ENCODE measurements at places on chromosomes 1 and 21.

DNA sequence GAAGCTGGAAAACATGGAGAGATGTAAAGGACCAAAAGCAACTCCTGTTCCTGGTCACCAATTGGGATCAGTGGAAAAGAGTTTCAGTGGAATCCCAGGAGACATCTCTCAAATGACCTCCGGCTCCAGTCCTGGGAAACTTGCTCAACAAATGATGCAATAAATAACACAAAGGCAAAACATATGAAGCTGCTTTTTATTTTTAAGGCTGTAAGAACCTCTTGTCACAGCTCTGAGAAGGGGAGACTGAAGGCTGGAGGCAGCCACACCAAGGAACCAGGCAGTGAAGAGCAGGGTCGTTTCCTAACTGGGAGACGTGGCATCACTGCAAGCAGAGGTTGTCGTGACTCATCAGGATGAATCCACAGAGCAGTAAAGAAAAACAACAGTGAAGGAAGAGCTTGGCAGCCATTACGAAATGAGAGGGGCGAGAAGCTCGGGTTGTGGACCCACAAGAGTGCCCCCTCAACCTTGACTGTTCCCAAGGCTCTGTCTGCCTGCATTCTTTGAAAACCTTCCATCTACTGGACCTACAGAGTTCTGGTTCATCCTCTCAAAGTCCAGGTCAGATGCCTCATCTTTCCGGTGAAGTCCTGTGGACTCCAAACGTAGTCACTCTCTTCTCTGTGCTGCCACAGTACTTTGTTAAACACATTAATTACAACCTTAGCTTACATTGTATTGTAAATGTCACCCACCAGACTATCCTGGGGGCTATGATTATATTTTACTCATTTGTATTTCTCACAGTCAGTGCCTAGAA is 32.1 kb downstream of the JAK1 start:
- no peak for DNase-seq

DNA sequence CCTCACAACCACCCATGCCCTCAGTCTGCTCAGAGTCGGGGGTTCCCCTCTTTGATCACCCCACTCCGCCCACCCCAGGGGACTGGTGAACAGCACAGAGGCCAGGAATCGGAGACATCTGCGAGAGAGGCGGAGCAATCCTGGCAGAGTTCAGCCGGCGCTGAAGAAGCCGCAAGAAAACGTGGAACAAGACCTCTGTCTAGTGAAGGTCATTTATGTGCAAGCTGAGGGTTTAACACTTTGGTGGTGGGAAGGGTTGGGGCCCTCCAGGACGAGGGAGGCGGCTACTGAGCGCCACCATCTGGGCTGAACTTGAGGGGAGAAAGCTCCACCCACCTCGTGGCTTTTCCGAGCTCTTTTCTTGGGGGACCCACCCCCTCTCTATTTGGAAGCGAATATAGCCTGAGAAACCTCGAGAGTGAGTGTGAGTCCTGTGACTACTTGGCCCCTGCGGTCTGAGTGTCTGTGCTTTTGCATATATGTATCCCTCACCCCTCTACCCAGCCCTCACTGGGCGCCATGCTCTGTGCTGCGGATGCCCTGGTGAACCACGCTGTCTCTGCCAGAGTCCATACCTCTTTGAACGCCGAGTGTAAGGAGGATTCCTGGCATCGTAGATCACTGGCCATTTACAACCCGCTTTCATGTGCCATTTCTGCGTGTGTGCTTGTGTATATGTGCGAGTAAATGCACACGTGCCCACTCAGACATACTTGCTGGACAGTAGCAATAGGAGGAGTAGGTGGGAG is 1.2 kb upstream of the EPHA10 start:
- DNase-seq = peak; percentile 24

- DNase-seq = peak; percentile 28
These were observed 301.2 kb downstream of the DUSP10 start for GRCh38 chr1:221440658-221441057.

- no peak for DNase-seq
These were observed 342.0 kb downstream of the SIPA1L2 start for GRCh38 chr1:232287676-232288569.

DNA sequence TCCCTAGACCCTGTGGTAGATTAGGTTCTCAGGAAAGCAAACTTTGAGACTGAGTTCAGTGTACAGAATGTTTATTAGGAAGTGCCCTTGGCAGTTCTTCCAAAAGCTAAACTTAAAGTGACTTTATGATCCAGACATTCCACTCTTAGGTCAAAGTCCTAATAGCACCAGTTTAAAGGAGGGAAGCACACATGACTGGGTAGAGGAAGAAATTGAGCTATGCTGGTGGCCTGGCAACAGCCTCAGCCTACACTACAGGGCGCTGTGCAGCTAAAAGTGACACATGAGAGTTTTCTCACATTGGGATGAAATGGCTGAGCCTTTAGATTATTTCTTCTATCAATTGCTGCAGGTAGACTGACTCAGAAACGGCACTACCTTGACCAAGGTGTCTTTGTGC is 280.4 kb downstream of the BRINP2 start:
- no peak for DNase-seq

GRCh38 chr21:29256126-29256910 is 42.4 kb upstream of the BACH1 start:
- no peak for DNase-seq

DNA sequence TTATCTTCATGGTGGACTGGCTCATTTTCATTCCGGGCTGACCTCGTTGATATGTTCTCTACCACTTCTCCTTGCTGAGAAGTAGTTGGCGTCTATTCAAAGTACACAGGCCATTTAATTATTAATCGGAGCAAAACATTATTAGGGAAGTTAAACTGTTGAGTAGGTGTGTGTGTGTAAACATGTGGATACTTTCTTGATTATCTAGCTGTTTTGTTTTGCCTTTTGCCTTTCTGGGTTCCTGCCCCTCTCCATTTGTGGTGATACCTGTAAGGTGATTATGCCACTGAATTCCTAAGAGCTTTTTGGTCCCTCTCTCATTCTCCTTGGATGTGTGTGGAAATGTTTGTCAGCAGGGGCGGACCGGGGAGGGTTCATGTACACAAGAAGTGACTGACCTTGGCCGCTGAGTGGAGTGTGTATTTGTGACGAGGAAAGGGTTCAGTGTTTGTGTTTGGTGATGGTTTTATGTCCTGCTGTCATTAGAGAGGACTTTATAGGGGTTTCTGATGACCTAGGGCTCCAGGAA is 56.6 kb upstream of the PPP2R5A start:
- DNase-seq = peak; percentile 35

- no peak for DNase-seq
These were observed 80.9 kb downstream of the TLR5 start for GRCh38 chr1:223062177-223062576.

- no peak for DNase-seq
These were observed 14.7 kb upstream of the FABP3 start for GRCh38 chr1:31387612-31388011.

DNA sequence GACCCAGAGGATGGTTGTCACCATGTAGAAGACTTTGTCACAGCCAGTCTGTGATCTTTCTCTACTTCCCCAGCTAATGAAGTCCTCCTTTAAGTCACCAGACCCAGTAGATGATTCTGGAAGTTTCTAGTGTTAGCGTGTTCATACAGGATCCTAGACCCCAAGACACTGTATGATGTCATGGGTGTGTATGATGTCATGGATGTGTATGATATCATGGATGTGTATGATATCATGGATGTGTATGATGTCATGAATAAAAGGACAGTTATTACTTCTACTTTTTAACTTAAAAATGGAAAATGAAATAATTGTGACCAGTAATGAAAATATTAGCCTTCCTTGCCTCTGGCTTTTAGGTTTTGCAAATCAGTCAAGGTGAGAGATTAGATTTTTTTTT is 260.0 kb downstream of the FMN2 start:
- DNase-seq = no peak

DNA sequence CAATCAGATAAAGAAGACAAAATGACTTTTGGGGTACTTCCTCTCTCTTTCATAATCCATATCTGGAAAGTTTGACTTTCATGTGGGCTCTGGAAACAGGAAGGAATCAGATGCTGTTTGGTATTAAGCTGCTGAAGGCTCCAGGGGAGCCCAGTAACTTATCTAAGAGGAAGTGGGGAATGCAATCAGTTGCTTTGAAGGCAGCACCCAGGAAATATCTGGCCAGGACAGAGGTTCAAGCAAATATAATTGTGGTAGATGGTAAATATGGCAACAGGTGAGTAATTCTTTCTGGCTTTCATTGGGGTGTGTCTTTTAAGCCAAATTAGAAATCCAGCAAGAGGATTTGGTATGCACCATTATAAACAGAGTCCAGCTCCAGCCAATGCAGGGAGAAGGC is 44.4 kb downstream of the COLGALT2 start:
- DNase-seq = peak; percentile 54

DNA sequence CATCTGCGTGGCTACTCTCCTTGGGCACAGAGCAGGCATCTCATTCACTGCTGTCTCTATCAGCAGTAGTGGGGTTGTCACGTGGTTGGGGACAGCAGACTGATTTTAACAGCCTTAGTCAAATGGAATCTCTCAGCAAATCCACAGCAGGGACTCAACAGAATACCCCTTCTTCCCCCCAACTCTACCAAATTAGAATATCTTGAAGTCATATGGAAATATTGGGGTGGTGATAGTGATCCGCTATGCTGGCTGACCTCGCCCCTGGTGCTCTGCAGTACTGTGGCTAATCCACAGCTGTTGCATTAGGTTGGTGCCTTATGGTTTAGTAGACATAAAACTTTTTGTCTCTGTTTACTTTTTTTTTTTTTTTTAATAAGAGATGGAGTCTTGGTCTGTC is 23.9 kb downstream of the HHAT start:
- DNase-seq = no peak

DNA sequence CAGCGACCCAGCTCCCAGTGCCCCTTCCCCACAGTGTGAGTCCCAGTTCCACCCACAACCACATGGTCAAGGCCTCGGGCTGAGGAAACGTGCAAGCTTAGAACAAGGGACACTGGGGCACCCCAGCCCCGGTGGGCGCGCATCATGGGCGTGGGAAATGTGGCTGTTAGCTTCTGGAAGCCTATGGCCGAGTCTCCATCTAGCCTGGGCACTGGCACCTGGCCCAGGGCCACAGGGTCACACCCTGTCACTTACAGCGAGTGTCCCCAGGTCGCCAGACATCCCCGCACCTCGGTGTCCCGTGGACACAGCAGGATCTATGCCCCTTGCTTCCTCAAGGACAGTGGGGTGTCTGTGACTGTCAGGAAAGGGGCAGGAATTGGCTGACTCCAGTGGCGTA is 37.0 kb upstream of the COL6A1 start:
- DNase-seq = no peak

GRCh38 chr1:32272557-32273390 is 19.1 kb upstream of the HDAC1 start:
- DNase-seq = no peak

DNA sequence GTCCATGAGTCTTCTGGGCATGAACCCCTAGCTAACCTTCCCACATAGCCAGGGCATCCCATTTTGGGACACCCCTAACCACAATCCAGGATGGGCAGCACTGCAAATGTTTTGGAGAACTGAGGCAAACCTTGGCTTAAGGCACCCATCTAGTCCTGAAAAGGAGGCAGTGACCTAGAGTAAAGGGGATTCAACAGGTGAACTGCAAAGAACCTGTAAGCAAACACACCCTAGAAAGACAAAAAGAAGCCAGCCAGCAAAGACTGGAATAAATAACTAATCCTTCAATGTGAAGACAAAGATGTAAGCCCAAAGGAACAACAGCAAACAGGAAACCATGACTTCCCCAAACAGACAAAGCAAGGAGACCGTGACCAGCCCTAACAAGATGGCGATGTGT is 56.8 kb upstream of the PPIH start:
- no peak for DNase-seq

Measured in Calu3 (cell line).